LoVo (cell line): ENCODE measurements at places on chromosomes 2 and 18.

- no peak for DNase-seq
These were observed 433.2 kb upstream of the RGPD4 start for GRCh38 chr2:107393516-107393915.

DNA sequence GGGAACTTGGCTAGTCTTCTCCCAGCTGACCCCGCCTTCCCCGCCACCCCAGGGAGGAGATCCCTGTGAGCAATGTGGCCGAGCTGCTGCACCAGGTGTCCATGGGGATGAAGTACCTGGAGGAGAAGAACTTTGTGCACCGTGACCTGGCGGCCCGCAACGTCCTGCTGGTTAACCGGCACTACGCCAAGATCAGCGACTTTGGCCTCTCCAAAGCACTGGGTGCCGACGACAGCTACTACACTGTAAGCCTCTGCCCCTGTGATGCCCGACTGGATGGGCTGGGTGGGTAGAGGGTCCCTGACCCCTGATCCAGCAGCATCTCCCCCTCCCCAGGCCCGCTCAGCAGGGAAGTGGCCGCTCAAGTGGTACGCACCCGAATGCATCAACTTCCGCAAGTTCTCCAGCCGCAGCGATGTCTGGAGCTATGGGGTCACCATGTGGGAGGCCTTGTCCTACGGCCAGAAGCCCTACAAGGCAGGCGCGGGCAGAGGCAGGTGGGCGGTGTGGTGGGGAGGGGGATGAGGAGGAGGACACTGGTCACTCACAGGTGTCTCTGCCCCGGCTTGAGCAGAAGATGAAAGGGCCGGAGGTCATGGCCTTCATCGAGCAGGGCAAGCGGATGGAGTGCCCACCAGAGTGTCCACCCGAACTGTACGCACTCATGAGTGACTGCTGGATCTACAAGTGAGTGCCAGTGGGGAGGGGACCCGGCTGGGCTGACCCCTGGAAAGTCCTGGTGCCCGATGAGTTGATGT lies 24.2 kb downstream of the ZAP70 start:
- no peak for DNase-seq

- DNase-seq, result no peak
These were observed 69.2 kb downstream of the SS18 start for GRCh38 chr18:26021061-26021754.

GRCh38 chr2:240425697-240426096 lies 9.8 kb upstream of the GPC1 start:
- DNase-seq, result no peak

GRCh38 chr2:120762341-120763061 lies 26.8 kb downstream of the GLI2 start:
- no peak for DNase-seq

GRCh38 chr2:217835931-217836891 lies 166.6 kb downstream of the TNS1 start:
- DNase-seq, result no peak

DNA sequence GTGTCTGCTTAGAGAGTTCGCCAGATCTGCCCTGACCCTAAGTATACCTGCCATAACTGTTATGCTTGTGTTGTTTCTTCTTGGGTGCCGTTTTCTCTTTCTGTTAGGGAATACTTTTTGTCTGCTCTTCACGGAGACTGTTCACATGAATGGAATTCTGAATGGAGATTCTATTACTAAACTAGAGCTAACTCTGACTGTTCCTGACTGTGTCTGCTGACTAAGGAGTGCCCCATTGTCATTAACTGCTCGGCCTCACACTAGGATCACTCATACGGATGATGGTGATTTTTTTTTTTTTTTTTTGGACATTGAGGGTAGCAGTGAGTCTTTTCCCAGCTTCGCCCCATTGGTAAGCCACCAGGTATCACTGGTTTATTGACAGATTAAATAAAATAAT lies 104.8 kb upstream of the SLC8A1 start:
- DNase-seq, result no peak

DNA sequence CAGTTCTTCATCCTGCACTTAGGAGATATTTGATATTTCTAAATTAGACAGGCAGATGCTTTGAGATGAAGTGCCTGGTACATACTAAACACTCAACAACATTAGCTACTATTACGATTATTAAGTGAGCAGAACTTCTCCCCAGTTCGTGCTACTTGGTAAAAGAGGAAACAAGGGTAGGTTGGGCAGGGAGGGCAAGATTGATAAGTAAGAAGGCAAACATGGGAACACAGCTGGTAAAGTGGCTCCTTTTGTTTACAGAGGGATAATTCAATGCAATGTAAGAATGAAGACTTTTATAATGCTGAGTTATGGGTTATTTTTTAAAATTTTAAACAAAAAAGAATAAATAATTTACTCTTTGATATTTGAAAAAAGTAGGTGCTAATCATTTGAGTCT lies 15.9 kb upstream of the WIPF1 start:
- no peak for DNase-seq

GRCh38 chr2:205773989-205774388 lies 91.7 kb downstream of the NRP2 start:
- no peak for DNase-seq

DNA sequence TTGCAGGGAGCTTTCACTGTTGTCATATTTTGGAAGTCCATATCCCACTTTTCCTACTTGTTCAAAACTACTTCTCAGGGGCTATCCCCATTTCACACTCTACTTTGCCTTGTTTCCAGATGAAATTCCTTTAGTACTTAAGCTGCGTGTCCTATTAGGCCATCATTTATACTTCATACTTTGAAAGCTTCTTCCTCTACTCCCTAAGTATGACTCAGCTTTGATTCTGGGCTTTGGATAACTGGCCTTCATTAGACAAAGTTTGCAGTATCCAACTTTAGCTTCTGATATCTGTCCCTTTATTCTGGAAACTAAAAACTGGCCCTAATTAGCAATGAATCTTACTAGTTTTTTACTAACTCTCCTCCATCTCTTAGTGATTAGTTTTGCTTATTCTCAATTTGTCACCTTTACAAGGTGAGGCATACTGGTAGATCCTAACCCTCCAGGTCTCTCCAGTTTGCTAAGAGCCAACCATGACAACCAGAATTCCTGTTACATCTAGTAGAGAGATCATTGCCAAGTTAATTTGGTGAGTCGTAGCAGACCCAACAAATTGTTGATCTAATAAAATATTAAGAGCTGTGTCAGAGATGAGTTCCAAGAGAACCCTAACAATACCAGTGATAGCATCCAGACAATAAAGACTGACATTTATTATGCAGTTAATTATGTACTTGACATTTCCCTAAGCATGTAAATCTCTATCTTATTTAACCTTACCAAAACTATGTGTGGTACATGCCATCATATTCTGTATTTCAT lies 31.2 kb upstream of the ITGAV start:
- no peak for DNase-seq

GRCh38 chr18:28766721-28767120 lies 589.8 kb upstream of the CDH2 start:
- no peak for DNase-seq

DNA sequence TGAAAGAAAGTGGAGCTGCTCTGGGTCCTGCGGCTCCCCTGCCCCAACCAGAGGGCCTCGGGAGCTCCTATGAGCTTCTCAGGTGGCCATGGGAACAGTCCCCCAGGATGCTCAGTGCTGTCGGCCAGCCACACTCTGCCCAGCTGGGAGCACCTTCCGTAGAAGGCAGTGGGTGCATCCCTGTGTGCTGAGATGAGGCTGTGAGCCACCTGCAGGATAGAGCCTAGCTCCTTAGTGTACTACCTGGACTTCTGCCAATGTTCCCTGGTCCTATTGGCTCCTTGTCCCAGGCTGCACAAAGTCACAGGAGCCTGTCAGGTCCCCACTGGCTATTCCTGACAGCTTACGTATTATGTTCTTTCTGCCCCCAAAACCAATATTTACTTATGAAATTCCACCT lies 16.1 kb downstream of the PRELID3A start:
- no peak for DNase-seq

DNA sequence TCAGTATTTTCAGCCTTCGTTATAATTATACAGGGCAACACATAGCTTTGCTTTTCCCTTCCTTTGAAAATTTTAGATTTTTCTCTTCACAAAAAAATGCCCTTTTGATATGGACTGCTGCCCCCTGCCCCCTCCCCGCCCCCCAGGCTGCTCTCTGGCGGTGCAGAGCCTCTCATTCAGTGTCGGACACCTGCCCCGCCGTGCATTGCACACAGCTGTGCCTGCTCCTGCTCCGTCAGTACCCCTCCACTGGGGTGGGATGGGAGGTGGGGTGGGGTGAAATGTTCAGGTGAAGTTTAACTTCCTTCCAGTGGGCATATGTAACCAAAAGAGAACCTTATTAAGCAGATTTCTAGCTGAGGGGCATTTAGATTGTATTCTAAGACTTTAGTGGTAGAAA lies 148.0 kb downstream of the CCDC85A start:
- DNase-seq, result no peak

DNA sequence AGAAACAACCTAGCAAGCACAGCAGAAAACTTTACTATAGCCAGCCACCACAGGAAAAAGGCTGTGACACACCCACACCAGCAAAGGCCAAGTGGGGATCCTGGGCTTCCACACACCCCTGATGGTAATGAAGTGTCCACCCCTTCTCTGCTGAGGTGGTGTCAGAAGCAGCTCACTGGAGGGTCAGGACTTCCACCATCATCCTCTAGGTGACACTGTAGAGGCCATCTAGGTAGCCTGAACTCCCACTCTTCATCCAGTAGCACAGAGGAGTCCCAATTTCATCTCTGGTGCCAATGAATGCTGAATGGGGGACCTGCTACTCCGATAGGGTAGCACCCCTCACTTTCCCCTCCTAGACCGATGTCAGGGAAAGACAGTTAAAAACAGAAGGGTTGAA lies 1544.4 kb downstream of the LRP1B start:
- DNase-seq, result peak; percentile 30

DNA sequence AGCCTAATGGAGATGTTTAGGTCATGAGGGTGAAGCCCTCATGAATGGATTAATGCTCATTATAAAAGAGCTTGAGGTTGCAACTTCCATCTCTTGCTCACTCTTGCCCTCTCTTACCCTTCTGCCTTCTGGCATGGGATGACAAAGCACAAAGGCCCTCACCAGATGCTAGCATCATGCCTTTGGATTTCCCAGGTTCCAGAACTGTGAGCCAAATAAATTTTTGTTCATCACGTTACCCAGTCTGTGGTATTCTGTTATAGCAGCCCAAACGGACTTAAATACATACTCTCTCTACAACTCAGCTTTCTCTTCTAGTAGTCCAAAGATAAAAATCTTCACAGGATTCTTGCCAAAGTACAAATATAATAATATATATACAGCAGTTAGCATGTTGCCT lies 75.8 kb downstream of the LNPK start:
- DNase-seq, result no peak

DNA sequence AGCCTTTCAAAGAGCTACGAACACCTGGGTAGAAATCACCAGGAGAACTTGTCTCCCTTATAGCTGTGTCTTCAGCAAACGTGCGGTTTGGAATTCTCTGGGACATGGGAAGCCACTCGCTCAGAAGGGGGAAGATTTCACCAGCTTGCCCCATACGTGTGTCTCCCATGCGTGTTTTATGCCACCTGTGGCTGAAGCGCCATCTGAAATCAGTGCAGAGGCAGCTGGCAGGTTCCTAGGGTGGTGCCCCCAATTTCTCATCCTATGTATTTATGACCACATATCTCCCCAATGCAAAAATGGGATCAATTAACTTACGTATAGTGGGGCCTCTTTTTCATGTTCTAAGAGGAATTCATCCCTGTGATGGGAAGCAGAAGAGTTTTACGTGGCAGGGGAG lies 81.6 kb downstream of the TPO start:
- no peak for DNase-seq

DNA sequence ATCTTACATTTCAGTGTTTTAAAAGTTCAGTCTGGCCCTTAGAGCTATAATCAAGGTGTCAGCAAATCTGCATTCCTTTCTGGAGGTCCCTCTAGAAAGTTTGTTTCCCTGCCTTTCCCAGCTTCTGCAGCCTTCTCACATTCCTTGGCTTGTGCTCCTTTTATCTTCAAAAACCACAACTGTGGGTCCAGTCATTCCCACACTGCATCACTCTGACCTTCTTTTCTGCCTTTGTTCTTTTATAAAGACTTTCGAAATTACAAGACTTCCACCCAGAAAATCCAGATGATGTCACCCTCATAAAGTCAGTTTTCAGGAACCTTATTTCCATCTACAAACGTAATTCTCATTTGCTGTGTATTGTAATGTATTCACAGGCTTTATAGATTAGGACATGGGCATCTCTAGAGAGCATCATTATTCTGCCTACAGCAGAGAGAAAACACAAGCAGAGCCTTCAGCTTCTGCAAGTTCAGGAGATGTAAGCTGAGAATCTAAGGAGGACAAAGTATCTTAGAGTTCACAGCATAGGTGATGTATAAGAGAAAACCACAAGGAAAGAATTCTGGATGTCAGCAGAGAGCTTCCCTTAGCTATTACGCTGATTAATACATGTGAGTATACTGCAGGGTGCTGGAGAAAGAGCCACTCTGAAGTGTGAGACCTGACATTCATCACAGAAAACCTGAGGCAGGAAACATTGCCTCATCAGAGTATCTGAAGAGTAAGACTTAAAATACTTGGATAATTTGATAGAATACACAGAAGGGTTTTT lies 1100.2 kb downstream of the CBLN2 start:
- no peak for DNase-seq

- no peak for DNase-seq
These were observed 940 bp upstream of the BOLA3 start for GRCh38 chr2:74148457-74149246.

DNA sequence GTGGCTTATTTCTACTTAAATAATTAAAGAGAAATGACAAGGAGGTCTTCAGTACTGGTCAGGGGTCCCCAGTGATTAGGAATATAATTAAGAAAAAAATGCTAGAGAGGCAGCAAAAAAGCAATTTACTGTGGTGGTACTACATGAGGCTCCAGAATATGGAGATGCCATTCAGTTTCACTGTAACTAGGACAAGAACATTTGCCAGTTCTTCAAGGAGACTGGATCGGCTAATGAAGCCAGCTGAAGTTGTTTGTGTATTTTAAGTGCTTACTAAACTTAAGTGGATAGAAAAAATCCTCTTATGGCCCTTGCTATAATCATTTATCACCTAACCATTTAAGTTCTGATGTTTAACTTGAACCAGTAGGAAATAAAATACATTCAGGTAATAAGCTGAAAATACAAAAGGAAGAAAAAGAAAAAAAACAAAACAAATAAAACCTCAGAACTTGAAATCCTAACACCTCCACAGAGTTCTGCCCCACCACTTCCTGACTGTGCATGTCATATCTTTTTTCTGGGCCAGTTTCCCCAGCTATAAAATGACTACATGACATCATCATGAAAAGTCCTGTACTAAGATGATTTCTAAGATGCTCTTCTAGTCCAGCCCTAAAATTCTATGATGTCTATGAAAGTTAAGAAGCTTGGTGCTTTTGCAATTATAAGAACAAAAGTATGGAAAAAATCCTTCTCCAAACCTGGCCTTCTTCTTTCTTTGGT lies 98.0 kb downstream of the TRABD2A start:
- DNase-seq, result no peak

- no peak for DNase-seq
These were observed 29.0 kb downstream of the PTPN4 start for GRCh38 chr2:119788752-119789151.

DNA sequence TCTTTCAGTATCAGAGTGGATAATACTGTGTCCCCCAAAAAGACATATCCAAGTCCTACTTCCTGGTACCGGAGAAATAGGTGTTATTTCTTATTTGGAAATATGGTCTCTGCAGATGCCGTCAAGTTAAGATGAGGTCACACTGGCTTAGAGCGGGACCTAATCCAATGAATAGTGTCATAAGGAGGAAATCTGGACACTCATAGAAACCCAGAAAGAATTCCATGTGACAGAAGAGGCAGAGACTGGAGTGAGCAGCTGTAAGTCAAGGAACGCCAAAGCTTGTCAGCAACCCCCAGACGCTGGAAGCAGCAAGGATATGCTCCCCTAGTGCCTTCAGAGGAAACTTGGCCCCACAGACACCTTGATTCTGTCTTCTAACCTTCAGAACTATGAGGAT lies 69.8 kb downstream of the CCBE1 start:
- no peak for DNase-seq
